Left kidney (tissue), 8 donors: ENCODE measurements at places on chromosomes 2 and 18. TPM values are rescaled to one million over a fixed set of nuclear protein-coding genes. Genes with fewer than 3 reads are reported as not detected.

RUFY4 gene
- 0.32 TPM for polyA plus RNA-seq

DNA sequence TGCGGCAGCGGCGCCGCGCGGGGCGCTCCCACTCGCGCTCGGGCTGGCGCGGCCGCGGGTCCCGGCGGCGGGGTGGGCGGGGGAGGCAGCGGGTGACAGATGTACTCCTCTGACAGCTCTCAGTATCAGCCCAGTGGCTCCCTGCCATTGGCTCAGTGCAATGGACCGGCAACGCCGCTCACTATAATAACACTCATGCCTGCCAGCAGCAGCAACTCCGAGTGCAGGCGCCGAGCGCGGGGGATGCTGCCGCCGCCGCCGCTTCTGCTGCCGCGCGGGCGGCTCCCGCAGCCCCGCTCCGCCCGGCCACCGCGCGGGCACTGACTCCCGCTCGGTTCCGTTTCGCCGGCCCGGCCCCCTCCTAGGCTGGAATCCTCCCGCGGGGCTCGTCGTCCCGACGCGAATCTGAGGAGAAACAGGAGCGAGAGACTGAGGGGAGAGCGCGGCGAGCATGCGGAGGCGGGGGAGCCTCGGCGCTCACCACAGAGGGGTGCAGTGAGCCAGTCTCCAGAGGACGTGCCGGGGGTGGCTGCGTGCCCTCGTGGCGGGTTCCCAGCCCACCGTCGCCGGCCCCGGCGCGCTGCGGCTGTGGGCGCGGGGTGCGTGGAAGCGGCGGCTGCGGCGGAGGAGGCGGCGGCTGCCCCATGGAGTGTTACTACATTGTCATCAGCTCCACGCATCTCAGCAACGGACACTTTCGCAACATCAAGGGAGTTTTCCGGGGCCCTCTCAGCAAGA is at the start of gene ZNF804A:
Gene ZNF804A (plus strand): TSS at position 214 of the 738 bp plus-strand sequence. CDS start 431 bp downstream, at position 645.
- DNase-seq: peak; percentile 45

- DNase-seq: no peak
These were observed 41.3 kb downstream of the ATF2 start for GRCh38 chr2:175126661-175127060.

GRCh38 chr2:88673363-88673762 is 18.1 kb upstream of the RPIA start:
- no peak for DNase-seq

DNA sequence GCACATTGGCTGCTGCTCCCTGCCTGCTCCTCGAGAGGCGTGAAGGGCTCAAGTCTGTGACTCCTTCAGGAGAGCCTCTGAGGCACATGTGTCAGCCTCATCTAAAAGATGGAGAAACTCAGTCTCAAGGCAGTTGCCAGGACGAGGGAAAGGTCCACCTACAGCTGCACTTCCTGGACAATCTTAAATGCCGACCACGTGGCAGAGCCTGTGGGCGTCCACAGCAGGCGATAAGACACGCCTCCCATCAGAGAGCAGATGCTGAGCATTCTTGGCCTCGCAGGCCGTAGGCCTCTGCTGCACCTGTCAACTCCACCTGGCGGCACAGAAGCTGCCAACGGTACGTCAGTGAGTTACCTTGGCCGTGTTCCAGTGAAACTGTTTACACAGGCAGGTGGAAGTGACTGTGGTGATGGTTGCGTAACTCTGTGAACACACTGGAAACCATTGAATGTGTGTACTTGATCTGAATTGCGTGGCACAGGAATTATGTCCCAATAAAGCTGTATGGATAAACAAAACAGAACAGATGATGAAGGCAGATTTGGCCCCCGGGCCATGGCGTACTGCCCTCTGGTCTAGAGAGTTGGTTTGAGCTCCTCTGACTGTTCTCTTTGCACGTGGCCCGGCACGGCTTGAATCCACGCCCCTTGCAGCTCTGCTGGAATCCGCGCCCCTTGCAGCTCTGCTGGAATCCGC is 114.5 kb downstream of the RNF144A start:
- no peak for DNase-seq

DNA sequence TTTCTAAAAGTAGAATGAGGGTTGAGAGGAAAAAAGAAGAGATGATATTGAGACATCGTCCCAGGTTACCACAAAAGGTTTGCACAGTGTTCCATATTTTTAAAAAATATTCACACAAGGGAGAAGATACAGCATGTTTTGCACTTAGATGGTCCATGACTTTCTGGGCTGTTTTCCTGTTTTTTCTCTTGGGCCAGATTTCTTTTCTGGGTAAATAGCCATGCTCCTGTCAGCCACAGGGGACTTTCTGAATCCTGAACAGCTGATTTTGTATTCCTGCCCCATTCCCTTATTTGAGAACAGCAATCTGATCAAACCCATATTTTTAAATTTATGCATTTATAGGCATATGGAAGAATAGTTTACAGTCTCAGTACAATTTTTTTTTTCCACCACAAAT is 185.9 kb upstream of the NRP2 start:
- no peak for DNase-seq

GRCh38 chr2:229335877-229336346 is 64.8 kb upstream of the PID1 start:
- no peak for DNase-seq

- no peak for DNase-seq
These were observed 23.2 kb downstream of the ATG4B start for GRCh38 chr2:241660593-241661213.

CROCC2 gene
- polyA plus RNA-seq: 0.10 TPM

CELF4 gene
- polyA plus RNA-seq: 2.9 TPM

GRCh38 chr2:175363699-175364098 is 182.2 kb upstream of the ATP5MC3 start:
- DNase-seq: no peak

GRCh38 chr2:7057865-7058400 is 140.7 kb downstream of the RNF144A start:
- DNase-seq: no peak

DNA sequence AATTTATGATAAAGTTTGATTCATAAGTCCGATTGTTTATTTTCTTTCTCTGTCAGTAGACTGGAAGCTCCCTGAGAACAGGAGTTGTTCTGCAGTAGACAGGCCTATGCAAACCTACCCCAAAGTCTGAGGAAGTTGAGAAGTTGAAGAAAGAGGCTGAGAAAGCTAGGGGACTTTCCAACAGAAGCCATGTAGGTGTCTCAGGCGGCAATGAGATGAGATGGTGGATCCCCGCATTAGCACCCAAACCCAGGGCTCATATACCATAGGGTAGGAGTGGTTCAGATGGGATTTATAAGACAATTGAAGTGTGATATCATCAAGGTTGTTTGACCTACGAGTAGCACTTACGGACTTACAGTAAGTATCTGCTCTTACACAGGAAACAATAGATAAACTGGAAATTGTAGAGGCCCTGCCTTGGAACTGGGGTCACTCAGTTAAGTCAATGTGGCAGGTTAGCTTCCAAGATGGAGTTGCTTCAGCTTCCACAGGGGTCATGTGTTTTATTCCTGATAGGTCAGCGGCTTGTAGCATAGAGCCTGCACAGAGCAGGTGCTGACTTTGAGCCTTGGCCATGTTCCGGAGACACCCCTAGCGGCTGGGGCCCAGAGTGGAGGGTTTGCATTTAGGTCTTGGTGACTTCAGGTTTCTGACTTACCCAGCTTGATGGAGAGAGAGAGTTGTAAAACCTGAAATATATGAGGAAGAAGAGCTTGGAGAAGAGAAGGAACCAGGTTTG is 2.3 kb upstream of the PSD4 start:
- DNase-seq: no peak

CUL3 gene
- 136 TPM for polyA plus RNA-seq
